ENCODE measurements at places on chromosomes 7 and 10.

DNA sequence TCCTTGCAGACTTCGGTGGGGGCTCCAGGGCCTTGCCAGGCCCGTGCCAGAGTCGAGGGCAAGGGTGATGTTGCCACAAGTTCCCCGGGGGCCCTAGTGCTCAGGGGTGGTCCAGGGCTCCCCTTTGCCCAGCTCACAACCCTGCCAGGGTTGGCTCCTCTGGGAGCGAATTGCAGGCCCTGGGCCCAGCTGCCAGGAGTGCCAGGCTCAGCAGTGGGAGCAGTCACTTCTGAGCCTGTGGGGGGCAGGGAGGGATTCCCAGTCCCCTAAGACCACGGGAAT is 43.8 kb downstream of the TCERG1L start:
- no peak for DNase-seq

DNA sequence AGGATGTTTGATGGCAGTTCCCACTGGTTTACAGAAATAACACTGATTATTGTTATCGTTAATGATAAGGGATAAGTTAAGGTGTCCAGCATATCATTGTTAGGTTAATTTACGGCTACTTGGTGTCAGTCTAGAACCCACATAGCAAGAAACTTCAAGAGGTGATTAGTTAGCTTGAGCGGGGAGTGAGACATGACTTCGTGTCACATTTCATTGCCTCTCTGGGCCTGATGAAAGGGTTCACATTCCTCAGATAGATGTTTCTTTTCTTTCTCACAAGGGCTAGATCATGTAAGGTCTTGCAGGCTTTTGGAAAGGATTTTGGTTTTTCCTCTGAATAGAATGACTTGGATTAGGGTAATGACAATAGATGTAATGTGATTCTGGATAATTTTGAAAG is 26.7 kb downstream of the WAC start:
- DNase-seq: no peak

GRCh38 chr7:47504551-47505311 is 77.2 kb downstream of the TNS3 start:
- no peak for DNase-seq

DNA sequence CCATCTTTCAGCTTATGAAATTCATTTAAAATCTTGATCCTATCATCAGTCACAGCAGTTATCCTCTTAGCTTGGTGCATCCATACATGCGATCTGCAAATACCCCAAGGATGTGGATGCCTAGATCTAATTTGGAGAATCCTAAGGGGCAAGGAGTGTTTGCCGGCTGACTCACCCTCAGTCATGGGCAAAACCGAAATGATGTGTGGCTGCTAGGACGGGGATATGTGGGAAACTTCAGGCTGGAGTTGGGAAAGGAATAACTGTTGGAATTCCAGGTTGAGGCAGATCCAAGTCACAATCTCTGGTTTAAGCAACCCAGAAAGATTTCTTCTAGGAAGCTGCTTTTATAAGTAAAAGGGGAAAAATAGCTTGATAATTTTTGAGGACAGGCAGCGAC is 19.7 kb upstream of the GOT1 start:
- DNase-seq: no peak

GRCh38 chr7:68823996-68824780 is 774.1 kb upstream of the AUTS2 start:
- no peak for DNase-seq

Measured in brain (organoid and tissue), 16 donors.